ENCODE measurements at places on chromosomes 3 and 15.

DNA sequence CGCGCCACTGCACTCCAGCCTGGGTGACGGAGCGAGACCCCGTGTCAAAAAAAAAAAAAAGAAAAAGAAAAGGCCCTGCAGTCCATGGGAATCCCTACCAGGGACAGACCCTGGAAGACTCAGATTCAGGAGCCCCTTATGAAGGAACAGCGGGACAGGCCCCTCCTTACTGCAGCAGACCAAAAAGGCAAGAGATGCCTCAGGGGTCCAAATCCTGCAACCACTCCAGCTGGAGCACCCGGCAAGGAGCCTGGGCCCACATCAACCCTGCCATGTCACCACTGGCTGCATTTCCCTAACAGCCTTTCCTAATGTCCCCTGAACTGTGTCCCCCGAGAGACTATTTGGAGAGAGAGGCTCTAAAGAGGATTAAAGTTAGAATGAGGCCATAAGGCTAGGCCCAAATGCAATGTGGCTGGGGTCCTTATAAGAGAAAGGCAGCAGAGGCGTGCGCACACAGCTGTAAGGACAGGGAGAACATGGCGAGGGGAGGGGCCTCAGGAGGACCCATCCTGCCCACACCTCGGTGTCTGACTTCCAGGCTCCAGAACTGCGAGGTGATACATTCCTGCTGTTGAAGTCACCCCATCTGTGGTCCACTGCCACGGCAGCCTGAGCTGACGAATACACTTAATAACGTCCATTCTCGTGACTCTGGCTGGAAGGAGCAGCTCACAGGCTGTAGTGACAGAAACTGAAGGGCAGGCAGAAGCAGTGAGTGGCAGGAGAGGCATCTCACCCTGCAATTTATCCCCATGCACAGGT, 78.1 kb downstream of the ATP10A start:
- no peak for DNase-seq

DNA sequence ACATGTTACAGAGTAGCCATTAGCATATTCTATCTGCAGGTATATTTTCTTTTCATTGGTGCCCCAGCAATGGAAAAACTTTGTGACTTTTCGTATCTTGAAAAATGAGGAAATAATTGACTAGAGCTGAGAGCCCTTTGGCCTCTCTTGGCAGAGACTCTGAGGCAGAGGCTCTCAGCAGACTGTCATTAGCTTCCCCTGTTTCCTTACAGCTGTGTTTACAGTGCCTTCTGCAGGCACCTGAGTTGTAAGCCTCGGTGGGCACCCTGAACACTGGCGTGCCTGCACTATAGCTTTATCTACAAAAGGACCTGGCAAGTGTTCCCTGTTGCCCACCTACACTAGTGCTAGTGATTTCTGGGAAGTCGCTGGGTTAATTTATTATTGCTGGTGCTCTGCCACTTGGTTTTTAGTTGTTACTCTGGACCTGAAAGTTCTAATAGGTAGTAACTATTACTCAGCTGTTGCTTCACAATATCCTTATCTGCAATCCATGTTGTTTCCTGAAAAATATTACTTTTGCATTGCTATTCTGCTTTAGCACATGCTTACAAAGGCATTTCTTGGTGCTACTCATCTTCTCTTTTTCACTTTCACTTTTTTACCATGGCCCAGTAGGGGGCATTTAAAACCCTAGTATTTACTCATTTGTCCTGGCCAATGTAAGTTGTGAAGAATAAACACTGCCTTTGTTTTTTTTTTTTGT, 7.8 kb upstream of the GPR171 start:
- DNase-seq, result no peak

DNA sequence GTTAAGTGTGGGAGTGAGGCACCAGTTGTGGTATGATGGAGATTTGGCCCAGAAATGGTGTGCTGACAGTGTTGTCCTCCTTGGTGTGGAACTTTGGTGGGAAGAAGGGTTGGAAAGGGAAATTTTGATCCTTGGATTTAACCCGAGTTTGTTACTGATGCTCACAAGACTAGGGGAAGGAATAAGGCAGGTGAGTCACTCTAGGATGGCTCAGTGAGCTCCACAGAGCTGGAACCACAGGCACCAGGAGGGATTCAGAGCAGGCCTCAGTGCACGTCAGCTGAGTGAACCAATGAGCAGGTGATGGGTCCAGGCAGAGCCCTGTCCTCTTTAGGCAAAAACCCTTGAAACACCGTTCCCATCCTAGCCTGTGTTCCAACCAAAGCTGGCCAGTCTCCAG, 11.4 kb downstream of the CHRD start:
- no peak for DNase-seq

- DNase-seq, result peak; percentile 47
Observed at GRCh38 chr15:62758126-62758951, 284.2 kb upstream of the TPM1 start.

- DNase-seq, result peak; percentile 89
Observed at GRCh38 chr15:74240002-74240568, 4.0 kb downstream of the CCDC33 start.
